DND-41 (cell line): ENCODE measurements at places on chromosomes 1 and 21.

DNA sequence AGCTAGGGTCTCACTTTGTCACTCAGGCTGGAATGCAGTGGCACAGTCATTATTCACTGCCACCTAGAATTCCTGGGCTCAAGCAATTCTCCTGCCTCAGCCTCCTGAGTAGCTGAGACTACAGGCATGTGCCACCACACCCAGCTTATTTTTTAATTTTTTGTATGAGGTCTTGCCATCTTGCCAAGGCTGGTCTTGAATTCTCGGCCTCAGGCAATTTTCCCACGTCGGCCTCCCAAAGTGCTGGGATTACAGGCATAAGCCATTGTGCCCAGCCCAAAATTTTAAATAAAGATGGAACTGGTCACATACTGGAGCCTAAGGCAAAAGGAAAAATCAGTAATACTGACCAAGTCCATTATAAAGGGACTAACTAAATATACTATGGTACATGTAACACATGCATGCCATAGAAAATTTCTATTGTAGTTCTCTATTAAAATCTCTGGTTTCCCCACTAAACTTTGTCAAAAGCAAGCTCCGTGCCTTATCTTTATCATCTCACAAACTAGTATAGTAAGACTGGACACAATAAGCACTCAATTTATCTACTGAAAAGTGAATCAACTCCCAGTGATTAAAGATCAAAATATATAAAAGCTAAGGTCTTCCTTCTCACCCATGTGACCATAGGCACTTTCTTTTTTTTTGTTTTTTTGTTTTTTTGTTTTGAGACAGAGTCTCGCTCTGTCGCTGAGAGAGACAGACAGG lies 61.6 kb downstream of the HSF2BP start:
- no peaks in the 10 kb centered on the region for H3K4me1 ChIP-seq
- no peak for DNase-seq
- H3K4me3 ChIP-seq = no peak overlapping the region
- no peaks in the 10 kb centered on the region for H3K27me3 ChIP-seq

DNA sequence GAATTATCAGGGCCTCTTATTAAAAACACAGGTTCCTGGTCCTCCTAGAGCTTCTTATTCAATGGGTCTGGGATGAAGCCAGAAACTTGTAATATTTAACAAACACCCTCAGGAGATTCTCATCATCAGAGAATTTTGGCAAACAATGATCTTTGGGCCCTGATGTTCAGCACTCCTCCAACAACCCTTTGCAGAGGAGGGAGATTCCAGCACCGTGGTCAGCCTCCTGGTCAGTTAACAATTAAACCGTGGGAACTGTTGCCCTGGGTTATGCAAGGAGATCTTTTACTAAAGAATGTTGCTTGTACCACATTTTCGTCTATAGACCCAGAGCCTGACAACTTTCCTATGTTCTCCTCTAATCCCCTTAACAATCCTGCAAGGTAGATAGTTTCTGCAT lies 294.4 kb downstream of the PLPP3 start:
- no peak overlapping the region for H3K4me3 ChIP-seq
- DNase-seq = no peak
- no peaks in the 10 kb centered on the region for H3K27me3 ChIP-seq

GRCh38 chr1:234125283-234125682 lies 220.8 kb downstream of the SLC35F3 start:
- peaks cover 5% of the 10 kb centered on the region for H3K4me1 ChIP-seq
- no peak overlapping the region for H3K4me3 ChIP-seq
- no peaks in the 10 kb centered on the region for H3K27me3 ChIP-seq
- no peaks in the 10 kb centered on the region for H3K36me3 ChIP-seq
- peak; percentile 78 for DNase-seq

GRCh38 chr1:114126261-114127095 lies 27.2 kb downstream of the SYT6 start:
- H3K36me3 ChIP-seq = no peaks in the 10 kb centered on the region
- no peak overlapping the region for H3K4me3 ChIP-seq
- no peaks in the 10 kb centered on the region for H3K4me1 ChIP-seq
- no peak for DNase-seq
- no peaks in the 10 kb centered on the region for H3K27me3 ChIP-seq

DNA sequence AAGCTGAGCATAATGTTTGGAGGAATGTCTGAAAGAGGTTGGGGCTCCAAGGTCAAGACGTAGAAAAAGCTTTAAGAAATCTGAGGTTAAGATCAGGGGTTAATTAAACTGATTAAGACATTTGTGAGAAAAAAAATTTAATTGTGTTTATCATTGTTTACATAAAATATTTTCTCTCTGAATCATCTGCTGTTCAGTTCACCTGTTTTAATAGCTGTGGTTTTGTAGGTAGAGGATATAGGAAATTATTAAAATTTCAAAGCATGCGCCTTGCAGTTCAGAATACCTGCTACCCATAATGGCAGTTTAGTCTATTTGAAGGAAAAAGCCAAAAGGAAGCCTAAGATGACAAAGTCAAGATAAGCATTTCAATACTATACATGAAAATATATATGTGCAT lies 153.2 kb downstream of the SPATA46 start:
- H3K4me3 ChIP-seq = no peak overlapping the region
- H3K27ac ChIP-seq = no peak overlapping the region
- H3K4me1 ChIP-seq = no peaks in the 10 kb centered on the region

DNA sequence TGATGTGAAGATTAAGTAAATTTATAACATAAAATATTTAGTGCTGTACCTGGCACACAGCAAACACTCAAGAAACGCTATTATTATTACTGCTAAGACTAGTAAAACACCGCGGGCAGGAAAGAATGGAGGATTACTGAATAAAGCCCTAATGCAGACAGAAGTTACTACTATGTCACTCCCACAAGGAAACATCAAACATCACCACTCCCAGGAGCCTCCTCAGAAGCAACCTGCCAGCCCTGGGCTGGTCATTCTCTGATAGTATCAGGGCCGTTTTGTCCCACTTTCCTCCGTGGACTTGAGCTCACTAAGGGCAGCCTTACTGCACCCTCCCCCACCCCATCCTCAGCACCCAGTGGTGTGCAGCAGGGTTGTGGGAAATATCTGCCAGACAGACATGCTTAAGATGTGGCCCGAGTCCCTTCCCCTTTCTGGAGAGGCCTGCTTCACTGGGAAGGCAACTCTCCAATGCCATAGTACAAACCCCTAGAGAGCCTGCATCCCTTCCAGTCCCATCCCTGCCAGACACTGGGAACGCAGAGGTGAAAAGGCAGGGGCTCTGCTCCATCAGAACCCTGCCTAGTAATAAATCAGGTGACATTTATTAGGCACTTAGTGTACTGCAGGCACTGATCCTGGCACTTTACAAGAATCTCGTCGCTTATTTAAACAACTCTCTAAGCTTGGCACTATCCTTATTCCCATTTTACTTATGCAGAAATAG lies 41.7 kb upstream of the ECE1 start:
- H3K4me3 ChIP-seq = no peak overlapping the region
- H3K4me1 ChIP-seq = peaks cover 25% of the 10 kb centered on the region
- 0 out of 2 replicates have a peak, but pooled peaks cover 6% of the 10 kb centered on the region for H3K36me3 ChIP-seq
- H3K27ac ChIP-seq = no peak overlapping the region

- H3K27me3 ChIP-seq = no peaks in the 10 kb centered on the region
- DNase-seq = no peak
- H3K4me3 ChIP-seq = no peak overlapping the region
- H3K4me1 ChIP-seq = no peaks in the 10 kb centered on the region
- H3K27ac ChIP-seq = no peak overlapping the region
These were observed 555.6 kb downstream of the LTN1 start for GRCh38 chr21:28437061-28437460.

GRCh38 chr21:38327984-38328383 lies 71.2 kb downstream of the KCNJ15 start:
- peaks cover 15% of the 10 kb centered on the region for H3K27me3 ChIP-seq
- no peak overlapping the region for H3K27ac ChIP-seq
- H3K4me1 ChIP-seq = 0 out of 2 replicates have a peak, but pooled peaks cover 10% of the 10 kb centered on the region
- no peak overlapping the region for H3K4me3 ChIP-seq

GRCh38 chr1:57131257-57131656 lies 165.4 kb upstream of the C8B start:
- no peak for DNase-seq
- H3K36me3 ChIP-seq = no peaks in the 10 kb centered on the region
- no peak overlapping the region for H3K4me3 ChIP-seq
- H3K27me3 ChIP-seq = no peaks in the 10 kb centered on the region
- H3K4me1 ChIP-seq = no peaks in the 10 kb centered on the region

GRCh38 chr1:50422946-50423669 lies at the start of gene DMRTA2:
DMRTA2 (minus strand) TSS chr1:50423443; CDS start chr1:50421536, 1,907 bp downstream.
- H3K27me3 ChIP-seq = no peaks in the 10 kb centered on the region
- no peaks in the 10 kb centered on the region for H3K4me1 ChIP-seq
- H3K36me3 ChIP-seq = no peaks in the 10 kb centered on the region
- no peak within 1 kb of the TSS for H3K4me3 ChIP-seq
